ENCODE measurements at places on chromosomes 6 and 20. TPM values are rescaled to one million over a fixed set of nuclear protein-coding genes. Genes with fewer than 3 reads are reported as not detected.

- no peak for DNase-seq
Measured at GRCh38 chr20:46371656-46372055, 34.8 kb downstream of the ELMO2 start.

DNA sequence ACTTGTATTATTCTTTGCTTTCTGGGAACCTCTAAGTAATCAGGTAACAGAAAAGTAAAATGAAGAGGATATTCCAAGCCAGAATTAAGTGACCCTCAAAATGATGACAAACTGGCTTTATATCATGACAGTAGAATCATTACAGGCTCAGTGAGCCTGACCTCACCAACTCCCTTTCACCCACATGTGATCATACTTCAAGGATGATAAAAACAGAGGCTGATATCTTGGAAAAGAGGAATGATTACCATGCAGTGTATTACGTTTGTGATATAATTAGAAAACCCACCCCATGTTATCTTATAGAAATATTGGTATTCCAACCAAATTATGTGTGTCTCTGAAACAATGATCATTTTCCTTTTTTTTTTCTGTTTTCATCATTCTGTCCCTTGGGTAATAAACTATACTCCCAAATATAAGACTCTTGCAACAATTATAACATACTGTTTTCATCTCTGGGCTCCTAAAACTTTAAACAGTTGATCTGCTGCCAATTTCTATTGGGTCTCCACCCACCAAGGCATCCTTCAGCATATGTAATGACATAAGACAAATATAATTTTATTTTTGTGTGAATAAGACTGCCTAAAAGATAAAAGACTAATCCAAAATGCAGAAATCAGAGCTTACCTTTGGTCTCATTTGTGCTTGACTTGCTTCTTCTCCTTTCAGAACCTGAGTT lies 115.7 kb downstream of the DST start:
- no peak for DNase-seq

GRCh38 chr6:87544474-87544735 lies 45.4 kb downstream of the RARS2 start:
- no peak for DNase-seq

GRCh38 chr6:148775161-148775560 lies 28.3 kb downstream of the UST start:
- DNase-seq: no peak

DNA sequence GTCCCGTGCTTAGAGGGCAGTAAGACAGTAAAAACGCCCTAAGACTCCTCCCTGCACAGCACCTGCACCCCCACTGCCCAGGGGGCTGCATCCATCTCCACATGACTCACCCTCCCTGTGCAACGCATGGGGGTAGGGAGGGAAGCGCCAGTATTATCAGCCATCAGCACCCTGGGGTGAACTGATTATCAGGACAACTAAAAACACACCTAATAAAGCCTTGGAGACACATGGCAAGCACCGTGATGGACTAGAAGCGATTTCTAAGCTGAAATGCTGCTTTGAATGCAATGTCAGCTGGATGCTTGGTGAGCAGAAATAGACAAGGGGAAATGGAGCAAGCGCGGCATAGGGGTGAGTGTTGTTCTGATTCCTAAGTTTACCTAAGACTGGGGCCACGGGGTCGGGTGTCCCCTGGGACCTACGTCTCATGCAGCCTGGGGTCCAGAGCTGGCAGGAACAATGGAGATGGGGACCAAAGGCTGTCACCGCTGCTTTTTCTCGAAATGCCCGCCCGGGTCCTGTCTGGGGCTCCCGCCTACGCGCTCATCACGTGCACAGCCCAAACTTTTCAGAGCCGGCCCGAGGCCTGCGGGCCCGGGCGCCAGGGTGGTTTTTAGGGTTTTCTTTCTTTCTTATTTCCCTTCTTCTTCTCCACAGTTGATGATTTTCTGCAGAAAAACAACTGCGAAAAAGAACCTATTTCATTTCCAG lies 702 bp upstream of the TNFAIP3 start:
- no peak for DNase-seq

DNA sequence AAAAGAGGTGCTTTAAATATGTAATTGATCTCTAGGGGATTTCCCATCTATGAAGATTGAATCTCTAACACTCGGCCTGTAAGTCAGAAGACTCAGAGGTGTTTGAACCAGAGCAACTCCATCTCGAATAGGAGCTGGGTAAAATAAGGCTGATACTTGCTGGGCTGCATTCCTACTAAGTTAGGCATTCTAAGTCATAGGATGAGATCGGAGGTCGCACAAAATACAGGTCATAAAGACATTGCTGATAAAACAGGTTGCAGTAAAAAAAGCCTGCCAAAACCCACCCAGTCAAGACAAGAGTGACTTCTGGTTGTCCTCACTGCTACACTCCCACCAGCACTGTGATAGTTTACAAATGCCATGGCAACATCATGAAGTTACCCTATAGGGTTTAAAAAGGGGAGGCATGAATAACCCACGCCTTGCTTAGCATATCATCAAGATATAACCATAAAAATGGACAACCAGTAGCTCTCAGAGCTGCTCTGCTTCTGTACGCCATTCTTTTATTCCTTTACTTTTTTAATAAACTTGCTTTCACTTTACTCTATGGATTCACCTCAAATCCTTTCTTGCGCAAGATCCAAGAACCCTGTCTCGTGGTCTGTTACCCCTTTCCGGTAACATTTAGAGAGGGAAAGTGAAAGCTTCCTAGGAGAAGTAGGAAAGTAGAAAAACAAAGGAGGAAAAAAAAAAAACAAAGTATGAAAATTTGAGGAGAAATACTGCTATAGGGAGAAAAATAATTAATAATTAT lies 129.7 kb upstream of the PHACTR1 start:
- DNase-seq: no peak

DNA sequence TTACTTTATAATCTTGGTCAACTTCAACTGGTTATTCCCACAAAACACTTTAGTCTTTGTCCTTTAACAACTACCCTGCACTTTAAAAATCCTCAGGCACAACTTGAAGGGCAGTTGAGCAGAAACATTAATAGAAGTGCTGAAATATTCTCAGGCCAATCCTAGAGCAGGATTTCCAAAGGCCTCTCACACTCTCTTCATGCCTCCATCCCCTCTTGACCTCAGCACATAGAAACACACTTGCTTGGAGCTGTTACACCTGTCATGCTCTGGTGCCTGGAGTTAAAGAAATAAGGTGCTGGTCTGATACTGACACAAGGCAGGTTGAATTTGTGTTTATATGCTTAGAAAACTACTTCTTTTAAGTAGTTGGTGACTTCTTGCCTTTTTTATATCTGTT lies 618.8 kb upstream of the POU3F2 start:
- DNase-seq: no peak

- DNase-seq: no peak
Measured at GRCh38 chr20:50609438-50609989, 81.8 kb downstream of the RIPOR3 start.

DNA sequence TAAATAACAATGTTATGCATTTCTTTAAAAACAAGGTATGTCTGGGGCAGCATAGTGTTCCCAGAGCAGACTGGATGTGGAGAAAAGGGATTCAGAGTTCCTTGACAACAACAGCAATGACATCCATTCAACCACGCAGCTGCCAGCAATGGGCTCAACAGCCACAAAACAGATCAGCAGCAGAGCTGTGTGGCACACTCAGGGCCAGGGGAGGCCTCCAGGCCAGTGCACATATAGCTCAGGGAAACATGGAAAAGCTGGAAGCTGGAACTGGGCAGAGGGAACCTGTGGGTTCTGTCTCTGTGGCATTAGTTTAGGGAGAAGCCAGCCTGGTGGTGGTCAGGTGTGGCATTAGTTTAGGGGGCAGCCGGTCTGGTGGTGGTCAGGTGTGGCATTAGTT lies 148.3 kb downstream of the SMOC2 start:
- DNase-seq: no peak

Gene RTF2
- total RNA-seq: 70.0 TPM

Gene TEAD3
- total RNA-seq: 7.1 TPM

Gene IL20RA
- total RNA-seq: not detected

Gene IPCEF1
- 0.54 TPM for total RNA-seq

Gene HLA-DRB5
- not detected for total RNA-seq

Measured in H4 (cell line).